ENCODE measurements at places on chromosomes 6 and 20.

GRCh38 chr6:45815466-45816125, 200.1 kb downstream of the CLIC5 start:
- DNase-seq: no peak

DNA sequence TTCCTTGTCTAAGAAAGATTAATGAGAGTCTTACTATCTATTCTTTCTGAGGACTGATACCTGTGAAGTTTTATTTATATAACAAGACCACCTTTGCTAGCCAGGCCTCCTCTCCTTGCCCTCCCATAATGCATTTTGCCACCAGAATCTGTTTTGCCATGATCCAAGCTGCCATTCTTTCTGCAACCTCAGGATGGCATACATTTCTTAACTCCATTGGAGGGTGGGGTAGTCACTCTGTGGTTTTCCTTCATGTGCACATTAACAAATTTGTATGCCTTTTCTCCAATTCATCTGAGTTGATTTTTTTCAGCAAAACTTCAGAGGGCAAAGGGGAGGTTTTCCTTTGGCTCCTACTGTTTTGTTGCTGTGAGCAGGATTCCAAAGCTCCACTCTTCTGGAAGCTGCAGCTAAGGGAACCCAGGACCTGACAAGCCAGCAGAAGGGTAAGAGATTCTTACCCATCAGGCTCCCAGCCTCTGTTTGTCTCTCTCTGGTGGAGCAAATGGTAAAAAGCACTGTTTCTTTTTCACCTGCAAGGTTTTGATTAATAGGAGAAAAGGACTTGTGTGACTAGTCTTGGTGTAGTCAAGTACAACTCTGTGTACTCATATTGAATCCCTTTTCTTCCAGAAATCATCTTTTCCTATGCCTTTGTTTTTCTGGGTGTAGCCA, 26.2 kb upstream of the ENPP4 start:
- no peak for DNase-seq

DNA sequence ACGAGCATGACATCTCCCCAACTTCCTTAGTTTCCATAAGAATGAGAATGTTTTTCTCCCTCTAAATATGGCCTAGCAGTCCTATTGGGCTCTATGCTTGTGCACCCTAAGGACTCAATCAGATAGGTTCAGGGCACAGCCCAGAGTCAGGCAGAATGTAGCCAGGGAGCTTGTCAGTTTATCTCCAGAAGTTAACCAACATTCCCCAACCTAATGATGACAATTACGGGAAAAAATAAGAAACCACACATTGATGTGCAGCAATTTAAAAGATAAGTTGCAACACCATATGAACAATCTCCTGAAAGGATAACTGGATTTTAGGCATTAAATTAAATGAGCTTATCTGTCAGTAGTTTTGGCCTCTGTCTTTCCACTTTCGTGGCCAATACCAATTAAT, 71.1 kb downstream of the HDDC2 start:
- DNase-seq: no peak

DNA sequence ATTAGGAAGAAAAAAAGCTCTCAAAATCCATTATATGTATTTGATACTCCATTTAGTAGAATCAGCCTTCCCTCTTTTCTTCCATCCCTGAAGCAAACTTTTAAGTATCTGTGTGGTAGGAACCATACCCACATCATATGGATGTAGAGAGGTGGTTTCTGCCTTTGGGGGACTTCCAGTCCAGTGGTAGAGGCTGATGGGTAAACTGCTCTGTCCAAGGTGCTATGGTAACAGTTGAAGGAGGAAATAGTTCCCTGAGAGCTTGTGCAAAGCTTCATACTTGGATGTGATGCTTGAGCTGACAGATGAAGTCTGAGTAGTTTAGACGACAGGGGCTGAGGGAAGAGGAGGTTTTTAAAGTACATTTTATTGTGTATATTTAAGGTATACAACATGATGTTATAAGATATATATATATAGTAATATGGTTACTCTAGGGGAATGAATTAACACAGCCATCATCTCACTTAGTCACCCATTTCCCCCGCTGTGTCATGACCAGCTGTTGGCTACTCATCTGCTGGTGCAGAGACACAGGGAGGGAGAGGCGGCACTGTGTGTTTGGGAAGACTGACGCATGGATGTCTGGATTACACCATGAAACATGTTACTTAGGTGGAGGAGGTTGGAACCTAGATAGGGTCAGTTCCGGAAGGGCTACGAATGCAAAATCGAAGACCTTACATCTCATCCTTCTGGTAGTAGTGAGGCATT, 185.2 kb downstream of the FARS2 start:
- peak; percentile 10 for DNase-seq

- DNase-seq: peak; percentile 48
Measured at GRCh38 chr6:28543651-28544610, 18.2 kb downstream of the GPX5 start.
